ENCODE measurements at places on chromosomes 5 and 9.

- no peak for DNase-seq
Observed at GRCh38 chr5:179825655-179826182, 5.0 kb downstream of the SQSTM1 start.

DNA sequence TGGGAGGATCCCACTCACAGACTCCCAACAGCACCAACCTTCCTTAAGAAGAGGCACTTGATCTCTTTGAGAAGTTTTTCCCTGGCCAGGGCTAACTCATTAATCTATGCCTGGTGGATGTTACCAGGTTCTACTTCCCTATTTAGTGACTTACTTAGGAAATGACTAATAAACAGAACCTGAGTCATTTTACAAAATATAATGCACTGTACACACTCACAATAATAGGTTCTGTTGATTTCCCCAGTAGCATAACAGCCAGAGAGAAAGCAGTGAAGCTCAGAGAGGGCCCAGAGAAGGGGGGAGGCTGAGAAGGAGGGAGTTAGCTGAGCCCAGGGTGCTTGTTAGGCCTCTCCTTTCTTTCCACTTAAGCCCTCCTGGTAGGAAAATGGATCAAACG lies 27.1 kb downstream of the FRMD3 start:
- peak; percentile 44 for DNase-seq

DNA sequence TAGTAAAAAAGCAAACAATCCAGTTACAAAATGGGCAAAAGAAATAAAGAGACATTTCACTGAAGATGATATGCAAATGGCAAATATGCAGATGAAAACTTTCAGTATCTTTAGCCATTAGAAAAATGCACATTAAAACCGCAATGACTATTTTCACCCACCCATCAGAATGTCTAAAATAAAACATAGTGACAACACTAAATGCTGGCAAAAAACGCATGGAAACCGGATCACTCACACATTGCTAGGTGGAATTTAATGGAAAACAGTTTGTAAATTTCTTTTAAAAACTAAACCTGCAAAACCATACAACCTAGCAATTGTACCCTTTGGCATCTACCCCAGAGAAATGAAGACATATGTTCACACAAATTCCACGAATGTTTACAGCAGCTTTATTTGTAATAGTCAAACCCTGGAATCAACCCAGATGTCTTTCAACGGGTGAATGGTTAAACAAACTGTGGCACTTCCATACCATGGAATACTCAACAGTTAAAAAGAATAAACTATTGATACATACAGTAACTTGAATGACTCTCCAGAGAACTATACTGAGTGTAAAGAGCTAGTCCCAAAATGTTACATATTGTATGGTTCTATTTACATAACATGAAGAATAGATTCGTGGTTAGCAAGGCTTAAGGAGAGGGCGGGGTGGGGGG lies 17.2 kb upstream of the PAM start:
- no peak for DNase-seq

- no peak for DNase-seq
Observed at GRCh38 chr5:31329715-31330114, 136.2 kb downstream of the CDH6 start.

DNA sequence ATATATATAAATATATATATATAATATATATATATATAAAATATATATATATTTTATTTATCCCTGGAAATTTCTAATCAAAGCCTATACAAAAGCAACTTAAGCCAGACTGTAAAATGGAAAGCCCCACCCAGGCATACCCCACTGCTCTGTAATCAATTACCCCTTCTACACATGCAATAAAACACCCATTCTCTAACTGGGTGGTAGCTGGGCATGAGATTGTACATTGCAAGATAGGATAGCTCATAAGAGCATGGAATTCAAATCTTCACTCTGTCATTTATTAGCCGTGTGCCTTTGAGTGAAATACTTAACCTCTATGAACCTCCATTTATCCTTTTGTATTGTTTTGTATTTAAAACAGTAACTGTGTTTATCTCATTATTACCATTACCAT lies 405.3 kb upstream of the SLC30A5 start:
- DNase-seq, result no peak

DNA sequence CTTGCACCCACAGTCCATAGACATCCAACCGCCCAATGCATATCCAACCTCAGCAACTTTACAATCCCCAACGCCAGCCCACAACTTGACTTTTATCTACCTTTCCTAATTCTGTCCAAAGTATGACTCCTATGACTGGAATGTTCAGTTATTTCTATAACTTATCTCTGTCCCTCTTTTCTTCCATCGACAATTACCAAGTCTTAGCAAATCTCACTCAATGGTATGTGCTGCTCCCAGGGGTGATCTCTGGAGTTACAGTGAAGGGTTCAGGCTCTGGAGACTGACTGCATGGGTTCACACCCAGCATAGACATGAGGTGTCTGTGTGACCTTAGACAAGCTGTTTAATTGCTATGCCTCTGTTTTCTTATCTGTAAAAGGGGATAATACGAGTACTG lies 106.9 kb downstream of the SPOCK1 start:
- DNase-seq, result no peak

DNA sequence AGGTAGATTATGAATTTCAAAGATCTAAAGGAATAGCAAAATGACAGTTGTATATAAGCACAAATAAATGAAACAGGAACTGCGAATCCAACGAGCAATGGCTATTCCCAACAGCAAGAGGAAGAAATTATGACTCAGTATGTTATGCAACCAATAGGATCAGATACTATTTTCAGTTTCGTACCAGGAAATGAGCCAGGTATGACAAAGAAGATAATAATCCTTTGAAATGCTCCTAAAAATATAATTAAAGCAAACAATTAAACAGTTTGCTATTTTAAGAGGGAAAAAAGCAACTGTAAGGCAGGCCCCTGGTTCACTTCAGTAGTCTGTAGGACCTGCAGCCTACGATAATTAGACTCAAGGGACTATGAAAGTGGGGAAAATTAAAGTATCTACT lies 58.9 kb downstream of the AUH start:
- peak; percentile 52 for DNase-seq

DNA sequence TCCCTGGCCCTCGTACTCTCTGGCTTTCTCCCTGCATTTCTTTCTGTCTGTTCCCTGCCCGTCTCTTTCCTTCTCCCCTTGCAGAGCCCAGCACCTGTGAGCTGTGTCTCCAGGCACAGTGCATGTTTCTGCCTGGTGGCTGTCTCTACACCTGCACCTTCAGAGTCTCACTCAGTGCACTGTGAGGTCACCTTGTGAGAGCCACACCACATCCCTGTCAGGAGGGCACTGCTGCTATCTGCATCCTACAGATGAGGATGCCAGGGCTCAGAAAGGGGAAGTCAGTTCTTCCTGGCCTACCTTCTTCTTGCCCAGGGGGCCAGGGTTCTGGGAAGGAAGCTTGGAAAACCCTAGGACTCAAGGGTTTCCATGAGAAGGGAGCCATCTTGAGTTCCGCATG lies 69.7 kb upstream of the NEURL1B start:
- DNase-seq, result no peak

DNA sequence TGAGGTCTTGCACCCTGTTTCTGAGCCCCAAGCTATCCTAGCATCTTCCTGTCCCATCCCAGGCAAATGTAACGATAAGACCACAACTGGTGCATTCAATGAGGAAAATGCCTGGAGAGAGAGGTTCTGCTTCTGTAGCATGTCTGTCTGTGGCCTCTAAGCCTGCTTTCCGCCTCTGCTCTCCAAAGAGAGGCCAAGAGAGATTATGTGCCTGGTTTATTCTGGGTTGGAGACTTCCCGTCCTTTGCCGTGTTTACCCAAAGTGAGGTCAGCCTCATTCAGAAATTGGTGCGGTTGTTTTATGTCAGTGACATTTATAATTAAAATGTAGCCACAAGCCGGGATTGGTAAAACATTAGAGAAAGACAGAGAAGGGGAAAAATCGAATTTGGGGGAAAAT lies 77.8 kb downstream of the FGF1 start:
- DNase-seq, result no peak

DNA sequence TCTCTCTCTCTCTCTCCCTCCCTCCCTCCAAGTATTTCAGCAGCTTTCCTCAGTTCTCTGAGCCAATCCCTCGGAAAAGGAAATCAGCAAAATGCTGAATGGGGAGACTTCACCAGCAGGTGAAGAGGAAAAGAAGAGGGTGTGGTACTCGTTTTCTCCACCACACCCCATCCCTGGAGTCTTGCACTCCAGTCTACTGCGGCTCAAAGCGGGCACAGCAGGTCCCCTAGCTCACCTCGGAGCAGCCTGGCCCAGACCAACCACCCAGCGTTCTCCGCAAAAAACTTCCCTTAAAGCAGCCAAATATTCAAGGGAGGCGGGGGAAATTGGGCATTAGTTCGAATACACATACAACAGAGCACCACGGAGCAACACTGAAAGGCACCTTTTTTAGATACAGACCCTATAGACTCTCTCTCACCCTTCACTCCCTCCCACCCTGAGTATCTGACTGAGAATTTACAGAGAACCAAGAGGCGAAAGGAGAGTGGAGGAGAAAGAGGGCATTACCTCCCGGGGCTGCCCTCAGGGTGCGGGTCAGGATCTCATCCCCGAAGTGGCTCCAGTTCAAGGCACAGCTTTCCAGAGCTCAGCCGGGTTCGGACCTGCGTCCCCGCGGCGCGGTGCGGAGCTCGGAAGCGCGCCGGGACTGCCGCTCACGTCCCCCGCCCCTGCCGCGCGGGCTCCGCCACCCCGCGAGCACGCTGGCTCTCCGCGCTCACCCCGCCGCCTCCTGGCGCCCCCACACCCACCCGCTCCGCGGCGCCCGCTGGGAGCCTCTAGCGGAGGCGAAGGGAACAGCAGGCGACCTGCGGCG lies 1638.5 kb upstream of the C9orf72 start:
- no peak for DNase-seq

GRCh38 chr5:181223729-181224389 lies 778 bp downstream of the TRIM41 start:
- DNase-seq, result no peak

- peak; percentile 29 for DNase-seq
Observed at GRCh38 chr5:62093976-62094375, 212.0 kb upstream of the KIF2A start.

DNA sequence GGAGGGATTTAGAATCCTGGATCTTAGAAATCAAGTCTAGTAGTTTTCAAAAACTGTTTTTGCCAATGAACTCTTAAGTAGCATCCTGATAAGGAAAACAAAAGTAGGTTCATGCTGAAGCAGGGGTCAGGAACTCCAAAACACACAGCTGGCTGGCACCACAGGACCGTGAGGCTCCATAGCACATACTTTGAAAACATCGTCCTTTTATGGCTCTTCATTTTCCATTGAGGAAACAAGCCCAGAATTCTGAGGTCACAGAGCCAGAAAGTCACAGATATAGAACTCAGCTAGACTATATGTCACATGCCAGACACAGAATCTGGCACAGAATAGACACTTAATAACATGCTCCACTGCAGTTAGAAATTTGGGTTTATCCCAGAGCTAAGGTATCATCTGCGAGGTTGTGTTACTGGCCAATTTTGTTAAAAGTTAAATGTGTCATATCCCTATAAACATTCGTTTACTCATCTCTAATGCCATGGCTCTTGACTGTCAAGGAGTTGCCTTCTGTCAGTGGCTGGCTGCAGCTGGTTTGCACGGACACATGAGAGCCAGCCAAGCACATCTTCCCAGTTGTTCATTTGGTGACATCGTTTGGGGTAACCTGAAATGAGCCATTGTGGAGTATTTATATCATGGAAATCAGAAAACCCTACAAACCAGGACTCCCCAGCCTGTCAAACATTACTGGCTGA lies 58.8 kb downstream of the FAM78A start:
- DNase-seq, result no peak

GRCh38 chr9:76803083-76803482 lies 38.8 kb downstream of the PCA3 start:
- DNase-seq, result no peak
